ENCODE measurements at places on chromosomes 5 and 9. TPM values are rescaled to one million over a fixed set of nuclear protein-coding genes. Genes with fewer than 3 reads are reported as not detected.

- no peak for DNase-seq
Measured at GRCh38 chr9:3931996-3932906, 367.6 kb downstream of the GLIS3 start.

DNA sequence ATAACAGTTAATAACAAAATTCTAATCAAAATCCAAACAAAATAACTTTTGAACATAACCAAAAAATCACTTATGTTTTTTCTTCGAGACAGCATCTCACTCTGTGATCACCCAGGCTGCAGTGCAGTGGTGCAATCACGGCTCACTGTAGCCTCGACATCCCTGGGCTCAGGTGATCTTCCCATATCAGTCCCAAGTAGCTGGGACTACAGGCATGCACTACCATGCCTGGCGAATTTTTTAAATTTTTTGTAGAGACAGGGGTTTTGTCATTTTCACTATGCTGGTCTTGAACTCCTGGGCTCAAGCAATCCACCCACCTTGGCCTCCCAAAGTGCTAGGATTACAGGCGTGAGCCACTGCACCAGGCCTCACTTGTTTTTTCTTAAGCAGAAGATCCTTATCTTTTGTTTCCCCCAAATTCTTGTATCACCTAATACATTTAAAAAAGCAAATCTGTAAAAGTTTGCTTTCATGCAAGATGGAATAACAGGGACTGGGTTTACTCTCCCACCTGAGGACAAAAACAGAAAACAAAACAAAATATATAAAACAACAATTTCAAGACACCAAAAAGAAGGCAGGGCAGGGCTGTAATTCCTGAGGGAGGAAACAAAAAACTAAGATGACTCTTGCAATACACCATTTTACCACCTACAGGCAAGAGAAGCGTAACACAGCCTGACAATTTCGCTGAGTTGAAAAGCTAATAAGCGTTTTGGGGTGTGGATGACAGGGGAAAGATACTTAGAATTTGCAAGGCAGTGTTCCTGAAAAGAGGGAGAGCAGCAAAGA is 71.4 kb downstream of the RAPGEF6 start:
- DNase-seq = no peak

DNA sequence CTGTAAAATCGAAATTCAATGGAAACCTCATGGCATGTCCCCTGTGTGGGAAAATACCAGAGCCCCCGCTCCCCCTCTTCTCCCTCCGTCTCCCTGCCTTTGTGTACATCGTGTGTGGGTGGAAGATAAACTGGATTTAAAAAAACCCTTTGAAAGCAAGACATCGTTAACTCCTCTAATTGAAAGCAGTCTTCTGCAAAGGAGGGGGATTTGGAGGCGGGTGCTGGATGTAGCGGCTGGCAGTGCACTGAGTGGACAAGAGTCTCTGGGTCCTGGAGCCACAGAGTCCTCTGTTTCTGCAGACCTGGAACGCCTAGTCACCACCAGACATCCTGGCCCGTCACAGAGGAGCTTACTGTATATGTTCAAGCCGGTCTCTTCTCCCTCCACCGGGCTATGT is 169.4 kb downstream of the PAPPA start:
- no peak for DNase-seq

GRCh38 chr5:142095651-142096330 is 12.8 kb upstream of the NDFIP1 start:
- no peak for DNase-seq

GRCh38 chr9:36566813-36567221 is 5.9 kb upstream of the MELK start:
- peak; percentile 63 for DNase-seq

DNA sequence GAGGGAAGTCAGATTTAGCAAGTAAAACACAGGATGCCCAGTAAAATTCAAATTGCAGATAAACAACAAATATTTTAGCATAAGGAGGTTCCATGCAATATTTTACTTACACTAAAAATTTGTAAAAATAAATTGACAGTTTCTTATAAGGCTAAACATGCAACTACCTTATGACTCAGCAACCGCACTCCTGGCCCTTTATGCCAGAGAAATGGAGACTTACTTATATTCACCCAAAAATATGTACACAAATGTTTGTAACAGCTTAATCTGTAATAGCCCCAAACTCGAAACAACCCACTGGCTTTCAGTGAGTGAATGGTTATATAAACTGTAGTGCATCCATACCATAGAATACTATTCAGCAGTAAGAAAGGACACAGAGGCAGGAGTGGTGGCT is 28.6 kb upstream of the TRIM14 start:
- DNase-seq = no peak

- no peak for DNase-seq
Measured at GRCh38 chr9:98888801-98889421, 54.8 kb upstream of the COL15A1 start.

GRCh38 chr9:91562416-91562815 is 138.8 kb upstream of the NFIL3 start:
- no peak for DNase-seq

DNA sequence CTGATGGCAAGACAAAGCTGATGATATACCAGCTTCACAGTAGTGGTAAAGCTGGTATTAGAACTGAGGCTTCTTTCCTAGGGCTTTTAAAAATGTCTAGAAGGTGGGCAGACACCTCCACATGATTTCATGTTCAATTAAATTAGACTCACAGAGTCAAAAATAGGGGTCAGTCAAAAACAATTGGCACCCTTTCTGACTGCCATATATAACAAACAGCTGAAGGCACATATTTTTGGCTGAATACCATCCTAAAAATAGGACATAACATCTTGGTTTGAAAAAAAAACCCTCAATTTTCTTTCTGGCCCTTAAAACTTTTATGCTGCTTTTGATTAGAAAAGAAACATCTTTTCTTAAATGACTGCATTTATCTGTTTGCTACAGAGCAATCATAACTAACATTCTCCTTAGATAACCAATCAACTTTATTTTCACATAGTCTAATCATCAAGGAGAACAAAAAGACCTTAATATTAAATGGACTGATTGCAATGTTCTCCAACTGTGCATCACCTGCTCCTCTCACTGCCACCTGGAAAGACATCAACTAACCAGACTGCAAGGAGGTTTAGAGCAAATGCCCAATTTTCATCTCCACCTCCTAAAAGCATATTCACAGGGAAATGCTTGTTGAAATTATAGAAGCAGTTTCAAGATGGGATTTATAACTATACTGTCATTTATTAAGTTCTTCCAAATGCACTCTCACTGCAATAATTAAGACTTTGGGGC is 3.2 kb downstream of the SGTB start:
- no peak for DNase-seq

- DNase-seq = no peak
Measured at GRCh38 chr5:124235576-124235975, 510.9 kb downstream of the ZNF608 start.

GRCh38 chr5:154816891-154817492 is 33.4 kb downstream of the FAXDC2 start:
- peak; percentile 21 for DNase-seq

DNA sequence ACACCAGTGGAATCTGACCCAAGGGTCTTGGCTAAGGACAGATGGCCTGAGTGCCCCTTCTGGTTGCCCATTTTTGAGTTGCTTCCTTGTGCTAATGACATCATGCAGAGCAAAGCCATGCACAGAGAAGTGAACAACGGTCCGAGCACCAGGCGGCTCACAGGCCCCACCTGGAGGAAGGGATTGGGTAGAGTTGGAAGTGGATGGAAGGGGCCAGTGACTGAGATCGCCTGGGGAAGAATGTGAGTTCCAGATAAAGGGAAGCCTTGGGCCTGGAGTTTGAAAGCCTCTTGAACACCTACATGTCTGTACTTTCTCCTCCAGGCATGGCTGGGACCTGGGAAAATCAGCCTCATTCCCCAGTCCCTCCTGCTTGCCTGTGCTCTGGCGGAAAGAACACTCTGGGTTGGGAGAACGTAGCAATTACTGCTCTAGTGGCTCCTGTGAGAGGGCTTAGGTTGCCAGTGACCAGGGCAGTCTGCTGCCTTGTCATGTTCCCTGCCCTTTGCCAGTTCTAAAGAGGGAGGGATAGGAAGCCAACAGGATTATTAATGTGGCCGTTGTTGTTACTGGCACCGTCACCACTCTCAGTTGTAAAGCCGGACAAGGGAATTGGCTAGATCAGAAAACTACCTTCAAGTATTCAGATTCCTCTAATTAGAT is 62.5 kb upstream of the PTPN3 start:
- DNase-seq = no peak

DNA sequence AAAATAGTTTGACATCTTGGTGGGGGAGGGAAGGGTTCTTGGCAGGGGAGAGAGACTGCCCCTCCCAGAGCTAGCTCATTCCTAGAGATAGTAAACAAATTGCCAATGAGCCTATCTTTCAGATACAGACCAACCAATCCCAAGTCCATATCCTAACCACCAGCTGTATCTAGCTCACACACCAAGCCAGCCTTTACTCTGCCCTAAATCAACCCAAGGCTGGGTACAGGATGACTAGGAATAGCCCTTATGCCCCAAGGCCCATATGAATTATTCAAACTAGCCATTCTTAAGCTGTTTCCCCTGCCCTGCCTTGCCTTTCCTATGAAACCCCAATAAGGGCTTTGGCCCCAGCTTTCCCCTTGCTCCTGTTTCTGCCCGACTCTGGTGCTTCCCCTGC is 281.3 kb upstream of the PANK3 start:
- no peak for DNase-seq

DNA sequence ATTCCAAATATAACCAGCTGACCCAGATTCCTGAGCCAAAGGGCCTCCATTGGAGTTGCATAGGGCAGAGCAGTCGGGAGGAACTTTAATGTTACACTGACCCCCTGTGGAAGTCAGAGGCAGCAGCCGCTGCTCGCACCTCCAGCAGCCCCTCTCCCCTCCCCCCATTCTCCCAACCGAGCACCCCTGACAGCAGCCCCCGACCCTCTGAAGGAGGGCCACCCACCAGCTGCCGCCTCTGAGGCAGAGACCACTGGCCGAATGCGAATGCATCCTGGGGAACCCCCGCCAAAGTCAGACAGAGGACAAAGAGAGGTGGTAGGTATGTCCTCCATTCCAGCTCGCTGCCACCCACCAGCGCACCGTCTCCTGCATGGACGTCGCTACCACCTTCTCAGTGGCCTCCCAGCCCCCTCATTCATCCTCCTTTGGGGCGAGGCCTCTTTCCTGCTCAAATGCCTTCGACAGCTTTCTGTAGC is 231.0 kb downstream of the CDK5RAP2 start:
- peak; percentile 52 for DNase-seq

DNA sequence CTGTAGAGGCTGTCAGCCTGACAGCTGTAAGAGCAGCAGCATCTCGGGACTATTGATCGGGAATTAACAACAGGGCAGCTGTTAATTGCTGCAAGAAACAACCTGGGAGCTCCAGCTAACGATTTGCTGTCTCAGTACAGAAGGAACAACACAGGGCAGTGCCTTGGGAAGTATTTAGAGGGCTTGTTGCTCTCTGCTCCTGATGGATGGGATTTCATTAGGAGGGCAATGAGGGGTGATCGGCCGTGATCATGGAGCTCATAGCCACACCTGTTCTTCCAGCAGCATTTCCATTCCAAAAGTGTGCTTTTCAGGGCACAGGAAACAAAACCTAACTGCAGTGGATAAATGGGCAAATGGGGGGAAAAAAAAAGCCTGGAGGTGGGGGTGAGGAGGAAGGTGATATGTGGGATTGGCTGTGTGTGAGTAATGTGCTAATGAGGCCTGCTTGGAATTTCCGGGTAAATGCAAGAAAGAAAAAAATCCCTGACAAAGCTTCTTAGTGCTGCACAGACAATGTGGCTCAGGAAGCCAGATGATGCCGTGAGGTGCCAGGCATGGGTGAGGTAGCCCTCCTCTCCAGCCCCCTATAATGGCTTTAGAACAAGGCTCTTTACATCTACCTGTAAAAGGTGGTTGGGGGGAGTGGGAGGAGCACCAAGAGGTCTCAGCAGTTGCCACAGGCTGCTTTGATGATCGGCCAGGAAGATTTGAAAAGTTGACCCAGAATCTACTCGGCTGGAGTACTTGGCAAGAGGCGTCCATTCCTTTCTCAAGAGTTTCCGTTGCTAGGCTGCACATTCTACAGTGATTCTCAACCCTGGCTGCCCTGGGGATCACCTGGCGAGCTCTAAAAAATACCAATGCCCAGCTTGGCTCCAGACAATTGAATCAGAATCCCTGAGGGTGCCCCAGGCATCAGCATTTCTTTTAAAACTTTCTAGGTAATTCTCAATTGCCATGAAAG is 139.5 kb upstream of the KLF9 start:
- DNase-seq = no peak

GRCh38 chr5:59259237-59259636 is 634.3 kb downstream of the PDE4D start:
- no peak for DNase-seq

- DNase-seq = no peak
Measured at GRCh38 chr9:105362470-105362869, 85.4 kb upstream of the FSD1L start.

DNA sequence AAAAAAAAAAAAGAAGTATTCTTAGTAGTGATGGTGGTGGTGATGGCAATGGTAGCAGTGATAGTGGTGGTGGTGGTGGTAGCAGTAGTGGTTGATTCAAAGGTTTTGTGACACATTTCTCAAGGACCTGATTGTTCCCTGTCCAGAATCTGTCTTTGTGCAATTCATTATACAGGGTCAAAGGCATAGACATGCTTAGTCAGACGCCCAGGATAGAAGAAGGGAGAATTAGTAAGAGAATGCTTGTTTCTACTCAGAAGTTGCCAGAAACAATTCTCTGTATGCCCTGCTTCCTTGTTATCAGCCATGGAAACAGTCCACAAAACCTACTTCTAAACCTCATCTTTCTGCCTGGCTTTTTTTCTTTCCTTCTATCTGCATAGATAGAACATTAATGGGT is 89.4 kb downstream of the SLC44A1 start:
- DNase-seq = no peak

DNA sequence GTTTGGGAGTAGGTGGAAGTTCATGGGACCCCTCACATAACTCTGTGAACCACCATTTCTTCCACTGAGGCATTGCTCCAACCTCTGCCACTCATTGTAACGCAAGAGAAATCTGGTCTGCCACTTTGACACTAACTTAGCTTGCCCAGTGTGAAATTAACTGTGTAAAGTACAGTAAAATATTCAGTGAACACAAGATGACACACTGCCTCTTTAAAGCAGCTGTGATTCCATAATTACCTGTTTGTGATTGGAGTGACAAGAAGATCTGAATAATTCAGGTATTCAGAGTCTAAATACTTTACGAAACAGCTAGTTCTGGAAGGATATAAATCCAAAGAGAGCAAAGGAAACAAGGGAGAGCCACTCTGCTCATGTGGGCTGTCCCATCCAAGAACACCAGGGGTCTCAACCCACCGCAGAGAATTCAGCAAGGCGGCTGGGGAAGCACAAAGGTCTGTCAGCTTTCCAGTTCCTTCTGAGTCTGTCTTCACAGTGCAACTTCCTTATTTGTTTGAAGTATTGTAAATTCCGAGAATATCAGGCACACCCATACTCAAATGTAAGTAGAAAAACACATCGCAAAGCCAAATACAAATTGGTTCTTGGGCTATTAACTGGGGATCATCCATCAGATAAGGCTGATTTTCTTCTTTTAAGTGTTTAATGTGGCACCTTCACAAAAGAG is 86.9 kb downstream of the GNAQ start:
- DNase-seq = no peak

Gene PCDHGA5
- total RNA-seq = 0.63 TPM

Gene FOXI1
- total RNA-seq = not detected

Gene FGD3
- not detected for total RNA-seq

Gene OMD
- not detected for total RNA-seq

Gene MAMDC4
- total RNA-seq = 0.64 TPM

Gene C5orf58
- total RNA-seq = not detected

Gene KCNV2
- total RNA-seq = not detected

Gene TRPM6
- 0.26 TPM for total RNA-seq

Gene SPATA31A3
- not detected for total RNA-seq

Gene ITGA1
- total RNA-seq = 61.1 TPM

Gene OR2K2
- not detected for total RNA-seq

Gene UGT3A2
- not detected for total RNA-seq

Gene ACTBL2
- not detected for total RNA-seq

Gene ANKRD31
- total RNA-seq = under 0.01 TPM

Gene PCDHA1
- not detected for total RNA-seq

Data from dermis microvascular lymphatic vessel endothelial cell (primary cell).